ENCODE measurements at places on chromosomes 5 and 9. TPM values are rescaled to one million over a fixed set of nuclear protein-coding genes. Genes with fewer than 3 reads are reported as not detected.
A peak's percentile ranks its signal among the peaks of the same experiment; 100 is the strongest.

The OR13F1 gene
- not detected for total RNA-seq

- no peak for DNase-seq
Measured at GRCh38 chr9:450057-450456, 235.4 kb downstream of the DOCK8 start.

DNA sequence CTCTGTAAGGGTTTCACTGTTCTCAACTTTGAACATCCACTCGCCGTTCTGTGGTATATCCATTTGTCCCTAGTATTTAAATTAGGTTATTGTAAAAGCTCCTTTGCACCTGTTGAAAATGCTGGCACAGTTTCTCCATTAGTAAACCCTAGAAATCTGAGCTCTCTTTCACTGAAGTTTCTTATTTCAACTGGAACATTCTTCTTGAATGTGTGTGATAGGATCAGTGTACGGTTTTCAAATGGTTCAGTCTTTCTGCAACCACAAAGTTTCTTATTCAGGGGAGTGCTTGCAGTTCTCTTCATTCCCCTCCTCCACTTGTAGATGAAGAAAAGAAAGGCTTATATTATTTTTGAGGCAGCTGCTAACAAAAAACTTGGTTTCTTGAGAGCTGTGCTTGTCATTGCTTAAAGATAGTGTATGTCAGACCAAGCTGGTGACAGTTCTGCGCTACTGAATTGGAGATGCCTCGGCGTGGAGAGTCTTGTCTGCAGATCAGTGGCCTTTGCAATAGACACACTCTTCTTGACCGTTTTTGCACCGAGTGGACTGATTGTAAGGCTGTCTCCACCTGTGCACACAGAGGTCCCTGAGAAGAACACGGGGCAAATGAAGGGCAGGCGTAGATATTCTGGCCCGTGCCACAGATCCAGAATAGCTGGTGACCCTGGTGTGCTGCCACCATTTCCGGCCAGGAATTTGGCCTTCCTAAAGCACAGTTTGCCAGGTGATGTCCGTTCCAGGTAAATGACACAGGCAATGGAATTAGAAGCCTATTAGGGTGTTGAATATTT is 102.2 kb downstream of the TRIO start:
- no peak for DNase-seq

DNA sequence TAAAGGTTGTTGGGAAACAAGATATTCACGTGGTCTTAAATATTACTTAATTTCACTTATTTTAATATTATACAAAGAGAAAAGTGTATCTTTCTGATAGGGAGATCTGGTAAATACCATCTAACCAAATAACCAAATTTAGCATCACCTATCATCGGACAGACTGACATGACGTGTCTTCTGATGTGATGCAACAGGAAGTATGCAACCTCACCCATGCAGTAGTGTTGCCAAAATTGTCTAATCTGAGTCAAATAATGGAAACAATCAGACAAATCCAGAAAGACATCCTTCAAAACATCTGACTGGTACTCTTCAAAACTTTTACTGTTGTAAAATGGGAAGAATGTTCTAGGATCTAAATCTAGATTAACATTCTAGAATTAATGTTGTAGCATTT is 148.0 kb downstream of the FGF1 start:
- peak; percentile 23 for DNase-seq
